ENCODE measurements at places on chromosomes 5 and 9.

- no peak for DNase-seq
Observed at GRCh38 chr5:26681861-26682260, 356.5 kb downstream of the CDH9 start.

GRCh38 chr5:147474140-147474539 lies 35.7 kb downstream of the DPYSL3 start:
- DNase-seq: no peak

DNA sequence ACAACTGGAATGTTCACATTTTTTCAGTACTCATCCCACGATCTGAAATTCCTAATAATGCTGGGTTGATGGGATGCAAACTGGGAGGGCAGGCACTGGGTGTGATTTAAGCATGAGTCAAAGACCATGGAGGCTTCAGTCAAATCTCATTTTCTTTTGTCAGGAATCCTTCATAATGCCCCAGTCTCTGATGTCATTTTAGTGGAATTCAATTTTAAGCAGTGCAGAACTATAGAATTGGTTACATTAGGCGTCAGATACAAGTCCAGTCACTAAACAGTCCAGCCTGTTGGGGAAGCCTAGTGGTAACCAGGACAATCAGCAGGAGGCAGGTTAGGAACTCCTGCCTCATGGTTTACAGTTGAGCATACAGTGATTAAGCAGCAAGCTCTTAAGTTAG lies 41.0 kb upstream of the TMEM215 start:
- DNase-seq: no peak

DNA sequence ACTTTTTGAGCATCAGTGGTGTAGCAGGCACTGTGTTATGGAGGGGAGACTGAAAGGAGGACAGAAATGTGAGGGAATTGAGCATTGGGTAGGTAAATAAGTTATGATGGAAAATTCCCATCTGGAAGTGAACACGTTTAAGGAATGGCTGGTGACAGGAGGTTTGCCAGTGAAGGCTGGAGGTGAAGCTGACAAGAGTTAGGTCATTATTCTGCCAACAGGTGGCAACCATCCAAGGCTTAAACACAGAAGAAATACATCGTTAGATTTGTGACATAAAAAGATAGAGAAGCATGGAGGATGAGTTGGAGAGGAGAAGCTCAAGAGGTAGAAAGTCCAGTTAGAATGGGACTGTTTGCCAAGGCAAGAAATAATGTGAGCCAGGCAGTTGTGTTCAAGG lies 455.3 kb upstream of the SGCD start:
- DNase-seq: no peak

DNA sequence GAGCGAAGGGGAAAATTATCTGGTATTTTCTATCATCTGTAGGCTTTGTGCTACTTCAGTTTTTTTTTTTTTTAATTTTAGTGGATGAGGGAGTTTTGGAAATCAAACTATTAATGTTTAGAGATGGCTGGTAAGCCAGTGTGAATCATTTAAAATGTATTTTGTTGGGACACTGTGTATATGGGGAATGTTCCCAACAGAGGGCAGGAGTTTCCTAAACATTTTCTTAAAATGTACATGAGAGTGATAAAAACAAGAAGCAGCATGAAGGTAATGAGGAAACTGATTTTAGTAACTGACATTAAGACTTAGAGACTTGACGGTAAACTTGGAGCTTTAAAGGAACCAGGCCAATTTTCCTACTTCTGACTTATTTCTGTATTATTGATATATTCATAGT lies 68.2 kb upstream of the ITGA2 start:
- no peak for DNase-seq

- DNase-seq: no peak
Observed at GRCh38 chr9:8863069-8863468, 1063.5 kb upstream of the DMAC1 start.

GRCh38 chr5:23450187-23450586 lies 57.2 kb upstream of the PRDM9 start:
- DNase-seq: no peak

GRCh38 chr5:75553358-75553757 lies 41.7 kb downstream of the POLK start:
- no peak for DNase-seq

- DNase-seq: peak; percentile 58
Observed at GRCh38 chr9:127921557-127922120, 4.8 kb upstream of the ST6GALNAC4 start.

DNA sequence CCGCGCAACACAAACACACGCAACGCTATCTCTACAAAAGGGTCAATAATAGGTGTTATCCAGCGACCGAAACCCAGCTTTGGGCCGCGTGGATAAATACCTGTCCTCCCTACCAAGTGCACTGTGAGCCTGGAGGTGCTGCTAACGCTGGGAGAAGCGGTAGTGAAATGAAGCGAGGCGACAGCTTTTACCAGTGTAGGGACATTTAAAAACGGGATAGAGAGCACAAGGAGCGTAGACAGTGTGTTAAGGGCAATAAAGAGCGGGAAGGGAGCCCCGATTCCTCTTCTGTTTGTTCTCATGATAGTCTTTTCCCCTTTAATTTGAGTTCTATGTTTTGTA lies 421 bp upstream of the DEPDC1B start:
- DNase-seq: no peak

All from mesenchymal stem cell (in vitro differentiated cells and primary cell).